SHP77 (cell line): ENCODE measurements at places on chromosomes 3 and 15.
A peak's percentile ranks its signal among the peaks of the same experiment; 100 is the strongest.

- DNase-seq: no peak
These were observed 12.2 kb downstream of the NCEH1 start for GRCh38 chr3:172698631-172699030.

DNA sequence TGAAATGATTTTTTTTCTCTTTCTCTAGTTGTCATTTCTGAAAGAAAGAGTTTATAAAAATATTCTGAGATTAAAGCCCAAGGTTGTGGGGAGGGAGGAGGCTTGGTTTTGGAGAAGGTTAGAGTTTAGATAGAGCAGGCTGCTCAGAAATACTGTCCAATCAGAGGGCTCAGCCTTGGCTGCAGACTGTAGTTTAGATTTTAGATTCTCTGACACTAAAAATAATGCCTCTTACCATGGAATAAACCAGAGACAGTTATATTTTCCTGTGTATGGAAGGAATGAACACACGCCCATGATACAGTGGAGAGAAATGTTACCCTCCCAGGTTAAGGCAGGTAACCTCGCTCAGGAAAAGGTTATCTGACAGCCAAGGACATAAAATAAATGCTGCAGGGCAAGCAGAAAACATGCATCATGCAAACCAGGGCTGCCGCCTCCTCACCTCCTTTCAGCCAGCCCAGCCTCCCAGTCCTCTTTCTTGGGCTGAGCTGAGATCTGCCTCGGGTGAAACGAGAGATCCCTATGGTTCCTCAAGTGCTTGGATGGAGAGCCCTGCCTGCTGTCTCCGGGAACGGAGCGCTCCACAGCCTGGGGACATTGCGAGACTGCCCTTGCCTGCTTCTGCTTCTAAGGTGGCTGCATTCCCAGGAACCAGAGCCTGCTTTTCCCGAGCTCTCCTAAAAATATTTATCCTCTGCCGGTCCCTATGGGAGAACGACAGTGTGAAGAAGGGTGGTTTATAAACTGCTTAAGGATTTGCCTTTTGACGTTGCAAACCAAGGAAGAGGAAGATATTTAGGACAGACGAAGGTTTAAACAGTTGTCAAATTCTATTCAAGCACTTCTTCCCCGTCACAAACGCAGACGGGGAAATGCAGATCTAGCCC lies 848 bp downstream of the NCEH1 start:
- peak; percentile 21 for DNase-seq

GRCh38 chr15:92822216-92823144 lies 77.6 kb upstream of the CHD2 start:
- no peak for DNase-seq

DNA sequence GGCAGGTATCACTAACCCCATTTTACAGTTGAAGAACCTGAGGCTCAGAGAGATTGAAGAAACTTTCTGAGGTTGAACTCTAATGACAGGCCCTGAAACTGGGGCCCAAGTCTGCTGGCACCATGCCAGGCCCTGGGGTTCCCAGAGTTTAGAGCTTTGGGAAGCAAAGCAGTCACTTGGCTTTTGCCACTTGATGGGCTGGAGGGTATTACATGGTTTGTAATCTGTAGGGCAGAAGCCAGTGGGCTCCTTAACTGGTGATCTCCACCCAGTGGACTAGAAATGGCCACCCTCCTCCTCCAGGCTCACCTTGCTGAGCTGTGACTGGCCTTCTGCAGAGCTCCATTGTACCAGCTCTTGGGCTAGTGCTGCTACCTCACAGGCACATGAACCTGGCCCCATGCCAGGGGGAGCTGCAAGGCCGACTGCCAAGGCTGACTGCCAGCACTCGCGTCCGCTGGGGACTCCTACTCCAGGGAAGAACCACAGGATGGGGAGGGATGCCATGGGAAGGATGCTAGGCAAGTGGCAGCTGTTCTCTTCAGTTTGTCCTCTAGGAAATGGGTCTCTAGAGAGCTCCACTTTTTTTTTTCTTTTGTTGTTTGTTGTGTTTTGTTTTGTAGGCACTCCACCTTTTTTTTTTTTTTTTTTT lies 104.8 kb downstream of the ETFA start:
- DNase-seq: peak; percentile 95

DNA sequence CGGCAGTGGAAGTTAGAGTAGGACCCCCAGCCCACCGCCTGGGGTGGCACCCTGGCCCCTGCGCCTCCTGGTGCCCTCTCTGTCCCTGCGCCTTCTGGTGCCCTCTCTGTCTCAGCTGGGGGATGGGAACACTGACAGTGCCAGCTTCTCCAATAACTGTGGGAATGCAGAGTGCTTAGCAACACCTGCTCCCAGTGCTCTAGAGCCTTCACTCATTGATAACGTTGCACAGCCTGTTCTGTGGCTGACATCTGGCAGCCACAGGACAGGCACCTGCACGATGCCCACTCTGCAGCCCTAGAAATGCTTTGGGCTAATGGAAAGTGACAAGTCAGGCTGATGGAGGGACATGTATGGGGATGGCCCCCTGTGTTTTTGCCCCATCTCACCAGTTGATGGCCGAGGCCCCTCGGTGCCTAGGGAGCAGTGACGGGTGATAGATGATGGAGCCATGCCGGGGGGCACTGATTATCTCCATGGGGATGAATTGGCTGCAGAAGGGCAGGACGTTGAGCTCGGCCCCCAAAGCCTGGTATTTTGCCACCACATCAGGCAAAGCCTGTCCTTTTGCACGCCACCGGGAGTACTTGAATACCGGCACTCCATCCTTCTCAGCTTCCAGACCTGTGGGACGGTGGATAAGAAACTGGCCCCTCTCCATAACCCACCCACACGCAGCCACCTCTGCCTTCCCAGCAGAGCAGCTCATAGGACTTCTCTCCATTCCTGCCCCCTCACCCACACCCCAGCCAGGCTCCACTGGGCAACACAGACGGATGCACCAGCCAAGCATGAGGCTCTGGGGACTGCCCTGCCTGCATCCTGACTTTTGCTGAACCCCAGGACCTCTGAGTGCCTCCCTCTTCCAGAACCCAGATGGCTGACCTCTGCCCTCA lies 22.1 kb downstream of the ALDH1L1 start:
- DNase-seq: no peak

- no peak for DNase-seq
These were observed 17.3 kb downstream of the GJD2 start for GRCh38 chr15:34737477-34737876.

- DNase-seq: peak; percentile 57
These were observed at the start of gene CHST14 for GRCh38 chr15:40470423-40471104. CHST14 (plus strand) TSS chr15:40470984; CDS start chr15:40471214, 230 bp downstream.

DNA sequence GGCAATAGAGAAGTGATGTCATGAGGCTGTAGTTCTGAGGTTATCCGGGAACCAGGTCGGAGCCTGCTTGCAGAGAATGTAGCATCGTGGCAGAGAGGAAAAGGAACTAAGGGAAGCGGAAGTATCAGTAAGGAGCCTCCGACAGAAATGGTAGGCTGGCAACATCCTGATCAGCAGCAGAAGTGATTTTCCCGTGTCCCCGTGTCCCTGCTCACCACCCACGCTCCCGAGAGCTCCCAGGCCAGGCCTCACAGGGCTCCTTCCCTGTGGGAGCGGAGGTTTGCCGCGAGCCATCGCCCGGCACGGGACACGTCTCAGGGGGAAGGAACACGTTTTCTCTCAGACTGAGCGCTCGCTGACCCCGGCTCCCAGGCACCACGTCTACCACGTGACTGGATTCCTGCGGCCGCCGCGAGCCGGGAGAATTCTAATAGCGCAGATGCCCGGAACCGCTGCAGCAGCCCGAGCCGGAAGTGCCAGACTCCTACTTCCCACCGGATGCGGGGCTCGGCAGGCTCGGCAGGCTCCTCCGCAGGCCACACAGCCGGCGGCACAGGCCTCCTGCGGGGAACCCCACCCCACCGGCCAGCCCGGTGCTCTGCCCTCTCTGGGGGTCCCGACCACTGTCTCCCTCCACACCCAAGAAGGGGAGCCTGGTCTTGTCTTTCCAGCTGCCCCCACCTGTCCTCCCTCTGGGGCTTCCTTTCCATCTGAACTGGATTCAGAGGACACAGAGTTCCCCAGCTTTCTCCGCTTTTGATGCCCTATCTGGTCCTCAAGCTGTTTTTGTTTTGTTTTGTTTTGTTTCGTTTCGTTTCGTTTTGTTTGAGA lies 99.3 kb downstream of the BDH1 start:
- DNase-seq: no peak

DNA sequence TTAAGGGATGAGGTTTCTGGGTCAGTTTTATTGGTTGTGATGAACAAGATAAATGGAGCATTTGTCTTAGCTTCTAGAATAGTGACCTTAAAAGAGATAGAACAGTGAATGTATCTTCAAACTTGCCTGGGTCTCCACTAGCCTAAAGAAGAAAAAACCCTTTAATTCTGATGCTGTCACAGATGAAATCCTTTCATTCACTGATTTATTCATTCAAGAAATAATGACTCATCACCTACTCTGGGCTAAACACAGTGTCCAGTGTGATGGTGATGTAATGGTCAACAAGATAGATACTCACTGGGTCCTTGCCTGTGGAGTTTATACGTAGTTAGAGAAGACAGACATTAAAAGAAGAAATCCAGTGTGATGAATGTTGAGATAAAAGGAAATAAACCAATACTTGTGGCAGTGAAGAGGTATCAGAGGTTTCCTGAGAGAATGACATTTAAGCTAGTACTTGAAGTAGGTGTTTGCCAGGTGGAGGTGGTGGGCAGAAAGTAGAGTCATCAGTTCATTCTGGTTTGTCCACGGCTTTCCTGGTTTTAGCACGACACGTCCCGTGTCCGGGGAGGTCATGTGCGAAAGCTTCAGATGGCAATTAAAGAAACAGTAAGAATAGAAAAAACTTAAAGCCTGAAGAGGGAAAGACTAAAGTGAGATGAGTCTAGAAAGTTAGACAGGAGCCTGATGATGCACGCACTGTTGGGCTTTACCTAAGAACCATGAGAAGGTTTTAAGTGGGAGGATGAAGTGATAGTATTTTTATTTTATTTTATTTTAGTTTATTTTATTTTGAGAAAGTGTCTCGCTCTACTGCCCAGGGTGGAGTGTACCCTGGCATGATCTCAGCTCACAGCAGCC lies 18.5 kb downstream of the PAK2 start:
- no peak for DNase-seq

- DNase-seq: peak; percentile 80
These were observed 191.9 kb upstream of the TSC22D2 start for GRCh38 chr3:150216041-150216811.

GRCh38 chr3:16480861-16481545 lies 32.5 kb downstream of the RFTN1 start:
- DNase-seq: no peak

DNA sequence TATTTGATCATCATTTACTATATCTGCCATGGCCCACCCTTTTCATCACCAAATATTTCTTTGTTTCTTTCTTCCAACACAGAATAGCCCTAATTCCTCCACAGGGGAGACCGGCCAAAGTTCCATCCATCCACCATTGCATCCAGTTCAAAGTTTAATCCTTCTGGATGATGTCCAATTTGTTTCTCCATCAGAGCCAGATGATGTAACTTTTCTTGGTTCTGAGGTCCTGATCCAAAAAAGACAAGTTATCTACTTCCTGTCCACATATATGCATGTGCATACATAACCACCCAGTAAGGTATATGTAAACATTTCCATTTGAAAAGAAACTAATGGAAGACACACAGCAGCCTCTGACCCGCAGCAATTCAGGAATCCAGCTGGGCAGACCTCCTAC lies 237.3 kb downstream of the SHOX2 start:
- DNase-seq: no peak

DNA sequence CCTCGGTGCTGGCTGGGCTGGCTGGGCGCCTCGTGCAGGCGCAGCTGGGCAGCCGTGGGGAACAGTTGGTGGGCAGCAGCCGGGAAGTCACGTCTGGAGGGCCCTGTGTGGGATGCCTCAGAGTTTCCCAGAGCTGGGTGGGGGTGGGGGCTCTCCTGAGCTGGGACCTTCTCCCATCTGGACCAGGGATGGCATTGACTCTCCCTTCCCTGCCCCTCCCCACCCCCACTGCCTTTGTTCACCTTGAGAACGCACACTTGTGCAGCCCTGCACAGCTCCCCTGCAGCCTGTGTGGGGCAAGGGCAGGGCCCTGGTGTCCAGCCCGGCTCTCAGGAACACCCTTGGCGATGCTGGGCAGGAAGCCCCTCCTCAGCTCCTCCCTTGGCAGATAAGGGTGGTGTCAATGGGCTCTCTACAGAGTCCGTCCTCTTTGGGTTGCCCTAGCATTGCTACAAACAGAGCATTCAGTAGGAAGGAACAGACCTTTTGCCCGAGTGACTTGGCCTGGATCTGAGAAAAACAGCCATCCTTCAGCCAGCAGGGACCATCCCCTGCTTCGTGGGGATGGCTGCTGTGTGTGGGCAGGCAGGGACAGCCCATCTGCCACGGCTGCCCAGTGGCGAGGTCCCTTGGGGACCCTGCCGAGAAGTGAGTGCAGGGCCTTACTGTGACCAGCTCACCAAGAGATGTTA lies 25.5 kb upstream of the KLF13 start:
- no peak for DNase-seq

DNA sequence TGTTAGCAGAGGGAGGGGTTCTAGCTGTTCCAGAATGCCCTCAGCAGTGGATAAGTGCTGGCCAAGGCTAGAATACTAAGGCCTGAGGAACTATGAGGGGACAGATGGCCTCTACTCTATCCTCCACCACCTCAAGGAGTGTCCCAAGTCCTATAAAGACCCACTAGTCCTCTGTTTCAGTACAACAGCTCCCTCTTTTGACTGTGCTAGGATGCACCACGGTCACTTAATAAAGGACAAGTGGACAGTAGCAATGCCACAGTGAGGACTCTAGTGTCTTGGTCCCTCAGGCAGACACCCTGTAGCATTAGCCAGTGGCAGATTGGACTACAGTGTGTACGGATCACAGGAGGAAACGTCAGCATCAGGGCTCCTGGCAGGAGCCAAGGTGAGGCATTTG lies 171.8 kb upstream of the PROK2 start:
- DNase-seq: no peak

DNA sequence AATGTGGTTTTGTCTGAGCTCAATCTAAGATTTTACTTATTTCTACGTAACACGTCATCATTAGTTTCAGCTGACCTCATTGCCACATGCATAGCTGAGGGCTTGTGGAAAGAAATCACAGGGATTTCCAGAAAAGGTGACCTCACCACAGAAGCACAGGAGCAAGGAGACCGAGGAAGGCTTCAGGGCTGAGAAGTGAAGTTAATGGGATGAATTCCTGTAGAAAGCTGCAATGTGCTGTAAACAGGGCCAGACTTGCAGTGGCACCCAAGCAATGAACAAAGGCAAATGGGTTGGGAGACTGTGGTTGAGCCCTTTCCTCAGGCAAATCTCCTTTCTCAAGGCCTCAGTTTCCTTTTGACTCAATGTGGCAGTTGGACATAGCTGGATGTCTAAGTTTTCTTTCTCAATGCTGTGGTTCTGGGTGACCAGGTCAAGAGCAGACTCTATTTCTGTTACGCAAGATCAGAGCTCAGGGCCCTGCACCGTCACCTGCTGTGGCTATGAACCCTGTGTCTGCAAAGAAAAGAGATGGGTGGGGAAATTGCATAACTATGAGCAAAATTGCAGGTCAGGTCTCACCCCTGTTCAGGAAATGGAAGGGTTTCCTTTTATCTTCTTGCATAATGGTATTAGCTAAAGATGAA lies 252.2 kb upstream of the TBL1XR1 start:
- DNase-seq: no peak

DNA sequence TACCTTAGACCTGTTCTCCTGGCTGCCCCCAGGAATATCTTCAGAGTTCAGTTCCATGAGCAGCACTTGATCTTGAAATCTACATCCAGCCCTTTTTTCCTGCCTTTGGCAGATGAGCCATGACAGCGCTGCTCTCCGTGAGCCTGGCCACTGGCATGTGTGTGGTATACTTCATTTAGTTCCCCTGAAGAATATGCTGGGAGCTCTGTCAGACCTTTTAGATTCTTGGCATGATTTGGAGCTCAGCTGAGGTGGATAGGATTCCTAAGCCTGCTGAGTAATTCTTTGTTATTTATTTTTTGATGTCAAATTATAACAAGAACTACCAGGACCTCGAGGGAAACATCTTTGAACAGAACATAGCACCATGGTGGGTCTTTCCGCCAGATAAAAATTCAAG lies 121.7 kb downstream of the EDEM1 start:
- DNase-seq: no peak
